ENCODE measurements at places on chromosomes 2 and 18.
A peak's percentile ranks its signal among the peaks of the same experiment; 100 is the strongest.

DNA sequence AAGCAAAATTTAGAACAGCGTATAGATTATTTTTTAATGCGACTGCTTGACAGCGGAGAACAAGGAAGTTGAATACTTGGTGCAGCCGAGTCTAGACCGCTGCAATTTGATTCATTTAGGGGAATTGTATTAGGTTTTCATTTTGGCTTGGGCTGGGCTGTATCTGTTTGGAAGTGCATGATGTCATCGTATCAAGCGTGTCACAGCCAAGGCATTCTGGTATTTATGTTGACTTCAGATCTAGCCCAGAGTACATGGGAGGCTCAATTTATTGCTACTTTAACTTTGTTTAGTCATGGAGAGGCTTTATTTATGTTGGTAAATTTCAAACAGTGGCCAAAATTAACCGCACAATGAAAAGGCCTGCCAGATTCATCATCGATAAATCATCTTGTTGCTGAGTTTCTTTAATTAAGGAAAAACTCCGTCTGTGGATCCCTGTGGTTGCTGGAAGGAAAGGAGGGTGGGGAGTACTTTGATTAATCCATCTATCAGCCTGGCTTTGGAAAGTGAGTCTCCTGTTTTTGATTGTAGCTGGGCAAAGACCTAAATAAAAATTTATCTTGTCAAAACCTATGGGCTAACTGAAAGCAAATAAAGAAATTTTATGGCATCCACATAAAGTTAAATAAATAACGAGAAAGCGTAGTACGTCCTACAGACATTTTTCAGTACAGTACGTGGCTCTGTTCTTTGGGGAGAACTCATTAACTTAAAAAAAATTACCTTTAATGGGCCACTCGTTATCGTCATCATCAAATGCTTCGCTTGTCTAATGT lies 230.4 kb upstream of the SPRED2 start:
- peak; percentile 98 for DNase-seq

DNA sequence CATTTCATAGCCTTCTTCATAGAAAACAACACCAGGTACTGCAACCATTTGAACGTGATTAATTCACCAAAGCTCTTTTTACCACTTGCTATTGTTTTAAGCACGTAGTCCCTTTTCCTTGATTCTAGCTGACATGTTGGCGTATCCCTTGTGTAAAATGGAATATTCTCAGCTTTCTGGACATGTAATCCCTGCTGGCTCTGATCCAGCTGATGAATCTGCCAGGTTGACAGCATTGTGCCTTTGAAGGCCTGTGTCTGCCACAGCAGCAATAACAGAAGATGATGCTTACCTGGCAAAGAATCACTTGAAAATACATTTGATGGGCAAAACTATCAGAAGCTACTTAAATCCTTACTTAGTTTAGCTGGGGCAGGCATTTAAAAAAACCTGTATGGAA lies 81.0 kb upstream of the CCDC150 start:
- DNase-seq: no peak

DNA sequence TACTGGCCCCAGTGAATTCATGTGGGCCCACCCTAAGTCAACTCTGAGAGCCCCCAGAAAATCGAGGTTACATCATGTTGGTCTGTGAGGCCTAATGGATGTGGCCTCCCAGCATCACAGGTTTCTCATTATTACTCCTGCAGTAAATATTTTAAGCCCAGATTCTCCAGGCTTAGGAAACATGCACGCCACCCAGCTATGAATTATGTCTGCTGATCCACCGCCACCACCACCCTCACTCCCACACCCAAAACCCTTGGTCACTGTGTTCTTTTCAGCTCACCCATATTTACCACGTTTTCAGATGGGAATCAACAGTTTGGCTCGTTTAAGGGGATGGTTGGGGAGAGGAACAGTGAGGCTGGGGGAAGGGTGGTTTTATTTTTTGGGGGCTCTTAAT lies 128.6 kb downstream of the NCK2 start:
- no peak for DNase-seq

- no peak for DNase-seq
These were observed 190.6 kb upstream of the VWC2L start for GRCh38 chr2:214220251-214220650.

DNA sequence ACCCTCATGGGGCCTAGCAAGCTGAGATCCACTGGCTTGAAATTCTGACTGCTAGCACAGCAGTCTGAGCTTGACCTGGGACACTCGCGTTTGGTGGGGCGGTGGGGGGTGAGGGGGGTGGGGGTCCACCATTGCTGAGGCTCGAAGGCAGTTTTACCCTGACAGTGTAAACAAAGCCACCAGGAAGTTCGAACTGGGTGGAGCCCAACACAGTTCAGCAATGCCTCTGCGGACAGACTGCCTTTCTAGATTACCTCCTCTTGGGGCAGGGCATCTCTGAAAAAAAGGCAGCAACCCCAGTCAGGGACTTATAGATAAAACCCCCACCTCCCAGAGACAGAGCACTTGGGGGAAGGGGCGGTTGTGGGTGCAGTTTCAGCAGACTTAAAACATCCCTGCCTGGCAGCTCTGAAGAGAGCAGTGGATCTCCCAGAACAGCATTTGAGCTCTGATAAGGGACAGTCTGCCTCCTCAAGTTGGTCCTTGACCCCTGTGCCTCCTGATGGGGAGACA lies 149.7 kb upstream of the TANK start:
- no peak for DNase-seq

DNA sequence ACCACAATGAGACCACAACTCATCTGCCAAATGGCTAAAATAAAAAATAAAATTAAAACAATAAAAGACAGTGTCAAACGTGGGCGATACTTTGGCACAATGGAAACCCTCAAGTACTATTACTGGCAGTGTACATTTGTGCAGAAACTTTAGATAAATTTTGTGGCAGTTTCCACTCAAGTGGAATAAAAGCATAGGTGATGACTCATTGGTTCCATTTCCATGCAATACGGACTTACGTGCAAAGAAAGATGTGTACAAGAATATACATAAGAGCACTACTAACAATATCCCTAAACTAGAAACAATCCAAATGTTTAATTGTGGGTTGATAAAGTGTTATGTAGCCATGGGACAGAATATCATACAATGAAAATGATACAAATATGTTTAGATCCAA lies 259.0 kb upstream of the HNMT start:
- peak; percentile 55 for DNase-seq

DNA sequence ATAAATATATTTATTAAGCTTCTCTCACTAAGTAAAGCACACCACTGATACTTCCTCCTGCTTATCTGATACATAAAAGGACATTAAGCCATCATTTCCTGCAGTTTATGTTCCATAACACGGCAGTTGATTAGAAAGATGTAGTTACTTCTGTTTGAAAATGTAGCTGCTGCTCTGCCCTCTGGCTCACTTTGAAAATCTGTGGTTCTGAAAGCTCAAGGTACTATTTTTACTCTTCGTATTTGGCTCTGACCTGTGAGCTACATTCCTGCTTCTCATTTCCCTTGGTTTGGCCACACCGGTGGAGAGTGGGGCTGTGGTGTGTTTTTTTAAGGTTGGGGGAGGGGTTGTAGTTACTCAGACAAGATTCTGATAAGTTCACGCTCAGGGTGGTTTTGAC lies 12.8 kb upstream of the TTN start:
- DNase-seq: peak; percentile 36

GRCh38 chr2:178530625-178531142 lies 50.4 kb downstream of the PLEKHA3 start:
- DNase-seq: no peak

DNA sequence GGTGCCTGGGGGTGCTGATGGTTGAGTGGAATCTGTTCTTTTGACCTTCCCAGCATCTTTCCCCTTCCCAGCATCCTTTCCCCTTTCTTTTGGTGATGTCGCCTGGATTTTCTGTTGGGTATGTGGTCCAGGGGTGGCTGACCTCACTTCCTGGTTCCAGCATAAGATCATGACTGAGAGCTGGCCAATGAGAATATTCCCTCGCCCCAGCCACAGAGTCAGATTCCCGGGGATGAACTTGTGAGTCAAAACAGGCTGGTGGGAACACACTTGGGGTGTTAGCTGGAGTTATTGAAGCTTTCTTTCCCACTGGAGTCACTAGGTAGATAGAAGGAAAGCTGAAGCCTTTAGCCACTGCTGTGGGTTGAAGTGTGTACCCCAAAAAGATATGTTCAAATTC lies 28.0 kb upstream of the FOSL2 start:
- peak; percentile 37 for DNase-seq

GRCh38 chr2:144516981-144517865 lies 2.7 kb downstream of the ZEB2 start:
- peak; percentile 97 for DNase-seq

DNA sequence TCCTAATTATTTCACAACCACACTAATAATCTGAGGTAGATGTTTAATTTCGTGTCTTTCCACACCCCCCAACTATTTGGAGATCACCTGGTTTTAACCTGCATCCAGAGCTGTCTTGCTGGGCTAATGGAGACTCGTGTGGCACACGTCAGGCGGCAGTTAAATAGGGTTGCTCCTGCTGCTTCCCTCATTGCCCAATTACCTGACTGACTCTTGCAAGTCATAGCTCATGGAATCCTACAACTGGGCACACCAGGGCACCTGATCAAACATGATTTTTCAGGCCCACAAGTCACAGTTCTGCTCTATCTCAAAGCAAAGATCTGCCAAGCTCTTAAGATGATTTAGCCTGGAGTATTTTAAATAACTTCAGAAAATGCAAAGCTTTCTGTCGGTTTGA lies 1430.4 kb upstream of the ACVR2A start:
- no peak for DNase-seq

- no peak for DNase-seq
These were observed 106.1 kb downstream of the DTNA start for GRCh38 chr18:34816183-34816582.

- no peak for DNase-seq
These were observed 208.8 kb upstream of the TWIST2 start for GRCh38 chr2:238638982-238639628.

- no peak for DNase-seq
These were observed 40.2 kb upstream of the BMPR2 start for GRCh38 chr2:202335791-202336467.

GRCh38 chr2:130762031-130762909 lies 6.9 kb downstream of the AMER3 start:
- DNase-seq: no peak

GRCh38 chr18:8601277-8602032 lies 7.8 kb upstream of the RAB12 start:
- peak; percentile 11 for DNase-seq

- peak; percentile 83 for DNase-seq
These were observed 4.8 kb downstream of the TNFRSF11A start for GRCh38 chr18:62329691-62330454.

DNA sequence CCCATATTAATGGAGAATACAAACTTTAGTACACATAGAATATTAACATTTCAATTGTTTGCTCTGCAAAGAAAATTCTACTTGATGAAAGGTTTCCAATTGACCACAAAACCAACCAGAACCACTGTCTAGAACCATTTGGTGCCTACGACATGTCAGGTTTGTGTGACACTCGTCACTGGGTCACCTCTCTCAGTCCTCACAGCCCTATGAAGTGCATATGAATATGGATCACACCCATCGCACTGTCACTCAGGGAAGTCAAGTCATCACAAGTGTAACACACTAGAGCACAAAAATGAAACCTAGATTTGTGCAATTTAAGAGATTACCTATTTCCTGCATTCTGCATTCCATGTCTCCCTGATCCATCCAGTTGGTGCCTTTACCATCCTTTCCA lies 43.7 kb downstream of the PTPN2 start:
- no peak for DNase-seq

GRCh38 chr18:59655676-59656075 lies 41.5 kb downstream of the CCBE1 start:
- DNase-seq: peak; percentile 12

DNA sequence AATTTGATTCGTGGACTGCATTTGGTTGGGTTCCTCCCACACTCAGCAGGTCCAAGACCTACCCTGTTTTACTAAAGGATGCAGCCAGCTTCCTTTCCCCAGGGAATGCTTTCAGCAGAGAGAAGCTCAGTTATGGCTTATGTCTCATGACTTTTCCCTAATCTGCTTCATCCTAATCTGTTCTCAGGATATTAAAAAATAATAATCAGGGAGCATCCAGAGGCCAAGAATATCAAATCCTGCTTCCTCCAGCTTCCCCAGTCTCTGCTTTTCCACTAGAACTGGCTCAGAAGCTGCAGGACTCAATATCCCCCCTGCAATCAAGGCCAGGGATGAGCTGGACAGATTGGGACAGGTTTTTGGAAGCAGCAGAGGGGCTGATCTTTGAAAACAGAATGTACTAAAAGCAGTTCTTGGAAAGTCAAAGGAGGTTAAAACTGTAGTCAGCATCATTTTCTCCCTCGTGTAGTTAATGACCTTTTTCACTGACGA lies 326.9 kb upstream of the TNP1 start:
- DNase-seq: no peak

GRCh38 chr2:169105476-169105875 lies 36.1 kb downstream of the DHRS9 start:
- DNase-seq: no peak

DNA sequence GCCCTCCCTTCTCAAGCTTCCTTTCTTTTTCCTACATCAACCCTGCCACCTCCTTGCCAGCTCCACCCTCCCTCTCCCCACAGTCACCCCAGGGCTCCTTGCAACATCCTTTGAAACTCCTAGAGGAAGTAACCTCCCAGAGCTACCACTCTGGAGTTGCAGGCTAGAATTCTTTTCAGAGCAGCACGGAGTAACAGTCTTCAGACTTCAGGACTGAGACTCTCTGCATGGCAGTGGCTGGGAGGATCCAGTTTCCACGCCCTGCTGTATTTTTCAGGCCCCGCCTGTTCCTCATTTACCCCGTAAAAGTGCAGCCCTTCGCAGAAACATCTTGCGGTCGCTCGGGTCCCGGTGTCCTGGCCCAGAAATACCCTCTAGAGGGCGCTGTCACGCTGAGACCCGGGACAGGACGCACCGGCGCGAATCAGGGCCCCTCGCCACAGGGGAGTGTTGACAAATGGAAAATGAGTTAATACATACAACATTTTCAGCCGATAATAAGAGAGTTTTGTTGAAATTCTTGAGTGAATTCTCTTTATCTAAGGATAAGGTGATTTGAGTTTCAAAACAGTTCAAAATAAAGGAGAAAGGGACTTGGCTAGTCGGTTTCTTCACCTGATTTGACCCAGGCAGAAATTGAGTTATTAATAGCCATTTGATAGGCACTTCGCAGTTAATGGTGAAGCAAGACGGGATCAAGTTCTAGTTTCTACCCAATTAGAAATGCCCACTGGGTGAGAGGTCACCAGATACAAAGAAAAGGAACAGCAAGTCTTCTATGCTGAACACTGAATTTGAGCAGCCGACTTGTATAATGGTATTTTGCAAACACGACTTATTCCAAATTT lies 18.5 kb upstream of the NTSR2 start:
- peak; percentile 81 for DNase-seq

Measured in fibroblast of lung (primary cell).